ENCODE measurements at places on chromosomes 5 and 9.

DNA sequence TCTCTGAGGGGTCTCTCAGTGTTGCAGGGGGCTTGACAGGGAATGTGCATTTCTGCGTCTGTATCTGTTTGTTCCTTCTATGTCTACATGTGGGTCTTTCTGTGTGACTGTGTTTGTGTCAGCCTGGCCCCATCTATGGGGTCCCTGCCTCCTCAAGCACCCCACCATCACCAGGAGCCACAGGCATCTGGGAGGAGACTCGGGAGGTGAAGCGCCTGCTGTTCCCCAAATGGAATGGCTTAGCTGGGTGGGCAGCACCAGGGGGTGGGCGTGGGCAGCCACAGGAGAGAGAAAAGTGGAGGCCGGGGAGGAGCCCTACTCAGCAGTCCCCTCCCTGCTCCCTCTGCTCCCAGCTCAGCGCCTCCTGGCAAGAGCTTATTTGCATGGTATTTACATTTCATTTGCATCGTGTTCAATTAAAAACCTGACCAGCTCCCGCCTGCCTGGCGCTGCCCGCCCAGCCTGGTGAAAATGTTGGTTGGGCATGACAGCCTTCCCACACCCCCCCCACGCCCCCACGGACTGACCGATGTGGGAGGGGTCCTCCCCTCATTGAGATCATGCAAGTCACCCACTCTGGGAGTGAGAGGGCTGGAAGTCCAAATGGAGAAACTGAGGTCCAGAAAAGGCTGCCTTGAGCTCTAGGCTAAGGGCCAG is 50.5 kb downstream of the CXXC5 start:
- DNase-seq: no peak

DNA sequence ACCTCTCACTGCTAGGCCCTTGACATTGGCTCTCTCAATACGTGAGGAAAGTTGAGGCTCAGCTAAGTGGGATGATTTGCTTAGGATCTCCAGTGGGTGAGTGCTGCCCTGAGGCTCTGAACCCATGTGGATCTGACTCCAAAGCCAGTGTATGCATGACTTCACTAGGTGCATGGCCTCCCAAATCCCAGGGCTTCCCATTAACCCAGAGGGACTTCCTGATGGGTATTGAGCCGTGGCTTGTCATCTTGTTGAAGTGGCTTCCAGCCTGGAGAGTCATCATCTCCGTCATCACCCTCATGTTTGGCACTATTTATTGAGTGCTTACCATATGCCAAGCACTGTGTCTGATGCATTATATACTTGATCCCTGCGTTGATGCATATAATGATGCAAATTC is 37.3 kb upstream of the TEX48 start:
- DNase-seq: peak; percentile 86

- no peak for DNase-seq
These were observed 197.1 kb downstream of the CAVIN4 start for GRCh38 chr9:100774962-100775361.

- DNase-seq: no peak
These were observed 427.9 kb upstream of the CLINT1 start for GRCh38 chr5:158286827-158287226.

DNA sequence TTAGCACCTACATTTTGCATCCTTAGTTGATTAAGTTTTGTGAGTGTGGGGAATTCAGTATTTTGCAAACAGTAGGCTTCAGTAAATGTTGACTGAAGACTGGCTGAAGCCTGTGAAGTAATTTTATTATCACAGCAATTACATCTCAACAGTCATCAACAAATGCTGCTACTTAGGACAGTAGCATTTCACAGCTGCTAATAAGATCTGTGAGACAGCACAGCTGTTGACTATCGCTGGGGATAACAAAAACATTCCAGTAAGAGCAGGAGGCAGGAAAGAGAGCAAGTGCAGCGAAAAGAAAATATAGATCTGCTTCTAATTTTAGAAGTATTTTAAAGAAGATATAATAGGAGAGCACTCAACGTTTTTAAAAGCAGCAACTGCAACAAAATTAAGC is 117.3 kb upstream of the FGF10 start:
- no peak for DNase-seq

- DNase-seq: no peak
These were observed 859.1 kb upstream of the ARRDC3 start for GRCh38 chr5:92242170-92242569.

DNA sequence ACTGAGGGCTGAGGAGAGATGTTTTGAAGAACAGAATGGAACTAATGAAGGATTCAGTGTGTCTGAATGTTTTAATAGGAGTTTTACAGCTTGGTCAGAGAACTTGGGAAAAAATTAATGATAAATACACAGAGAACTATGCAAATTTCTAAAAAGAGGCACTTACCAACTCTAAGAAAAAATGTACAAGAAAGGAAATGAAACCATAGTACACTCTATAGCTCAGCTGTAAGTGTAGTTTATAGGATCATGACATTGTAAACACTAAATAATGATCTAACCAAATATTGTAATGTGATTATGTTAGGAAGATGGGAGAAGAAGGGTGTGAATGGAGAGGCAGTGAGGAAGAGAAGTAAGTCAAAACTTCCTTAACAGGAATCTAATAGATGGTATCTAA is 205.2 kb downstream of the SEC61B start:
- no peak for DNase-seq

DNA sequence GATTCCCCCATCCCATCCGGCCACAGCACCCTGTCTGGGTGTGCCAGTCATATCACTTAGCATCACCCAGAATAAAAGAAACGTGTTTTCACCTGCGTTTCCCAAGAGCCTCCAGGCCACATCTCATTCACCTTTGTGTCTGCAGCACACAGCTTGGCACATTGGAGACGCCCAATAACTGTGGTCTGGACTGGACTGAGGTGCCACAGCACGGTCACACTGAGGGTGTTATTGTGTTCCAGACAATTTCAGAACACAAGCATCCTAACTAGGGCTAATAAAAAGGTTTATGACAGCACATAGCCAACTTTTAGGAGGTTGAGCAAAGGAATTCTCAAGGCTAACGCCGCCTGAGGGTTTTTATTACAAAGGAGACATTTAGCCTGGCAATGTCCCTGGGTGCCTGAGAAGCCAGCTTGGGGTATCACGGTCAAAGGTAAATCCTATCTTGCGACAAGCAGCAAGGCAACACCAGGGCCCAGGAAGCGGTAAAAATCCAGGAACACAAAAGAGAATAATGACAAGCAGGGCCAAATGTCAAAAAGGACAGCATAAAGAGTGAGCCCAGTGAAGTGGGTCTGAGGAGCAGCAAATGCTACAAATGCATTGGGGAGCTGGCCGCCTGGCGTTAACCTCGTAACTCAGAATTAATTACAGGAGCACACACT is 3.4 kb downstream of the EPB41L4B start:
- DNase-seq: no peak

DNA sequence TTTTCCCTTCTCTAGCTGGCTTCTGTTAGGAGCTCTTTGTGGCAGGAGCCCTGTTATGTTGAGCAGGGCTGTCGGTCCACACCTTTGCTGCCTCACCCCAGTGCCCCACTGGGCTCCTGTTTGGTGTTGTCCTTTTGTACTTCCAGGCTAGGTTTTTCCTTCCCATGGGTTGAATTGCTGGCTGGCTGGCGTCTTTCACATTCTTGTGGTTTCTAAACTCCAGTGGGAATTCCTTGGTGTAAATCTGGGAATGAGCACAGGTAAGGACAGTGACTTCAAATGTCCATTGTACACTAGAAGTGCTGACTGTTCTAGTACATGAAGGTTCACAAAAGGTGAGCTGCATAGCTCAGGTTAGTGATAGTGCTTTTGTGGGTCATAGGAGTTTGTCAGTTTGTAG is 30.4 kb downstream of the RASGRF2 start:
- DNase-seq: no peak

DNA sequence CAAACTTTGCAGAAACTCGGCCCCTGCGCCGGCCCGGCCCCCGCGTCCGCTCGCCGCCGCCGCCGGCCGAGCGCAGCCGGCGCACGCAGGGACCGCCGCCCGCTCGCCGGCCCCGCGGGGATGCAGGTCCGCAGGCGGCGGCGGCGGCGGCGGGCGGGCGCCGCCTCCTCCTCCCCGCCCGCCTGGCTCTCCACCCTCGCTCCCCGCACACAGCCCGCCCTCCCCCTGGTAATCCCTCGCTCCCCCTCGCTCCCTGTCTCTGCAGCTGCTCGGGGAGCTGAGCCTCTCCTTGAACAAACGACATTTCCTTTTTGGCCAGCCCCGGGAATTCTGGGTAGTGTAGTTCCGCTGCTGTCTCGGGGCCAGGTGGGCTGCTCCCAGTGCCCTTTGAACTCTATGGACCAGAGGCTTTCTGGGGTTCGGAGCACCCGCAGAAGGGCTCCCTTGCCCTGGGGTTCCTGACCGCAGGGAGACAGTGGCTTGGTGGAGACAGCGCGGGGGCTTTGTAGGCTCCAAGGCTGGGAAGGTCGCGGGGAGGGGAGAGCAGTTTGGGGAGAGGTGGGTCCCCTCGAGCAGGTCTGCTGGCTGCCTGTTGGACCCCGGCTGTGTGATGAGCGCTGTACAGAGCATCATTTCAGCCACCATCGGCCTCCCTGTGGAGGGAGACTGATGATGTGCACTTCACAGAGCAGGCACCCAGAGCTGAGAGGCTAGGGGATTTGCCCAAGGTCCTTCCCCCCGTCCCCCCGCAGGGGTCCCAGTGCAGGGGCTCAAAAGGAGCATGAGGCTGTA is 1.8 kb upstream of the FAM78A start:
- peak; percentile 66 for DNase-seq

- DNase-seq: no peak
These were observed 21.1 kb downstream of the CPEB4 start for GRCh38 chr5:173909199-173909598.

DNA sequence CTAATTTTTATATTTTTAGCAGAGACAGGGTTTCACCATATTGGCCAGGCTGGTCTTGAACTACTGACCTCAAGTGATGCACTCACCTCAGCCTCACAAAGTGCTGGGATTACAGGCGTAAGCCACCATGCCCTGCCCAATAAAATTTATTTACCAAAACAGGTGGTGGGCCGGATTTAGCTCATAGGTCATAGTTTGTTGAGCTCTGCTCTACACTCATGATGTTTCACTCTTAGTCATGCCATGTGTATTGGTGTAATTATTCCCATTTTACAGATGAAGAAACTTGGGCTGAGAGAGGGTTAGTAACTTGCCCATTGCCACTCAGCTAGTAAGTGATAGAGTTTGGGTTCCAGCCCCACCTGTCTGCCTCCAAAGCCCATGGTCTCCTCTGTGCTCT is 93.1 kb upstream of the WWC1 start:
- no peak for DNase-seq

DNA sequence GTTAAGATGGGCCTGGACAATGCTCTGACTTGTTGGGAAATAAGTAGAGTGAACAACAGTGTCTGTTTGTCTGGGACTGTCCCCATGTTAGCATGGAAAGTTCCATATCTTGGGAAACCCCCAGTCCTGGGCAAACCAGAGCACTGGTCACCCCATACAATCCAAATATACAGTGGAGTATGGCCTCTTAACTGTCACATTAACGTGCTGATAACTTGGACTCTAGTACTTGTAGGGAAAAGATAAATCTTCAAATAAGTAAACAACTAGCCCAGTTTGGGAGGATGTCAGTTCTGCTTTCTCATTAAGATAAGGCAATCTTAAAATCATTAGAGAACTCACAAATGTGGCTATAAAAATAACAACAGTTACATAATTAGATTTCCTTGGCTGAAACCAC is 47.6 kb upstream of the JAK2 start:
- DNase-seq: no peak

GRCh38 chr5:159083548-159084452 is 15.9 kb downstream of the EBF1 start:
- no peak for DNase-seq

- no peak for DNase-seq
These were observed 27.3 kb downstream of the MACROH2A1 start for GRCh38 chr5:135371622-135372232.

DNA sequence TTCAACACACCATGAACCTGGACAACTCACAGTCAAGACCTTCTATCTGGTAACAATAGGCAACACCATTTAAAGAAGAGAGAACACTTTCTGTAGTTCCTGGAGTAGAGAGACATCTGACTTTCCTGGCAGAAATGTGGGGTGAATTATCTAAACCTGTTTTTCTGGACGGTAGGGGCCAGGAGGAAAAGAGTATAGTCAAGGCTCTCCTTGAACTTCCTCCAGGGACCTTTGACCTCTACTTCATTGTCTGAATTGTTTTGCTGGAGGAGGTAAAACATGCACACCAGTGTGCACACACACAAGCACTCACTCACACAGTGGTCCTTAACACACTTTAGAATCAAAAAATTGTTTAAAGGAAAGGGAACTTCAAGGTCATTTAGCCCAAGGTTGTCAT is 13.2 kb downstream of the S100Z start:
- no peak for DNase-seq

DNA sequence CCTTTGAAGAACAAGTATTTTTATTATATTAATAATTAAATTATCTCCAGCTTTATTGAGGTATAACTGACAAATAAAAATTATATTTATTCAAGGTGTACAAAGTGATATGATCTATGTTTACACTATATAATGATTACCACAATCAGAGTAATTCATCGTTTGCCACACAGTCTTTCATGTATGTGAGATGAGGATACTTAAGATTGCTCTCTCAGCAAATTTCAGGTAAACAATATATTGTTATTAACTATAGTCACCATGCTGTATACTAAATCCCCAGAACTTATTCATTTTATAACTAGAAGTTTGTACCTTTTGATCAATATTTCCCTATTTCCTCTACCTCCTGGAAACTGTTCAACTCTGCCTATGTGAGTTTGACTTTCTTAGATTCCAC is 16.7 kb upstream of the CCNO start:
- DNase-seq: no peak

- no peak for DNase-seq
These were observed 42.0 kb upstream of the SLC24A2 start for GRCh38 chr9:19830796-19831195.

DNA sequence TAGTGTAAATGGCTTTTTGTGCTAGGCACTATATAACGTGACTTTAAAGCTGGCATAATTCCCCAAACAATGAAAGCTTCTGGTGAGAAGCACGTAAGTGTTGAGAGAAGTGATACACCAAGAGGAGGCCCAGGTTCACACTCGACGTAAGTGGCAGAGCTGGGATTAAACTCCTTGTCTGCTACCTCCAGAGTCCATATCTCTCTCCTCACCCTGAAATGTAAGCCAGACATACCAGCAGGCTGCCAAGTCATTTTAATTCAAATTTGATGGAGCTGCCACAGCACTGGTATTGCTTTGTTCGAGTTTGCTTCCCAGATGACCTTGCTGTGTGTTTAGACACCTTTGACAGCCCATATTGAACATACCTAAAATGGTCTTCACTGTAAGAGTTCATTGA is 319.7 kb downstream of the GLIS3 start:
- peak; percentile 48 for DNase-seq

GRCh38 chr5:43514471-43514815 is 505 bp downstream of the C5orf34 start:
- peak; percentile 49 for DNase-seq

- DNase-seq: no peak
These were observed 188.2 kb downstream of the ARRDC3 start for GRCh38 chr5:91194824-91195381.

DNA sequence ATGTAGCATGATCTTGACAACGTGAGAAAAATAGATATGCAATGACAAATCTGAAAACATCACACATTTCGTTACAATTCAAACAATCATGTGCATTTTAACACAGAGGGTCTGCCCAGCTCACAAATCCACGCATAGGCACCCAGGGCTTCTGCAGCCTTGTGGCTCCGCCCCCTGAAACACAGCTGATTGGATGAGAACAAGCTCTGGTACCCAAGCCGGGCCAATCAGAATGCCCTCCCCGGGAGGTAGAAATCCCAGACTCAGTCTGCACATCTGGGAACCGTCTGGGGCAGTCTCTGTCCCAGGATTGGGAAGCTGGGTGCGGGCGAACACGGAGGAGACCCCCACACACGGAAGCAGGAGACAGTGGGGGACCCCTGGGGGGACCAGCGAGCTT is 137.5 kb downstream of the GAPVD1 start:
- no peak for DNase-seq

Data from DMS79 (cell line).